ENCODE measurements at places on chromosomes 2 and 18.

- DNase-seq = no peak
These were observed 99.8 kb downstream of the PDE11A start for GRCh38 chr2:177972782-177973181.

- no peak for DNase-seq
These were observed 7.5 kb downstream of the SGPP2 start for GRCh38 chr2:222431869-222432268.

- DNase-seq = no peak
These were observed 143.0 kb downstream of the RAD51AP2 start for GRCh38 chr2:17375262-17375661.

DNA sequence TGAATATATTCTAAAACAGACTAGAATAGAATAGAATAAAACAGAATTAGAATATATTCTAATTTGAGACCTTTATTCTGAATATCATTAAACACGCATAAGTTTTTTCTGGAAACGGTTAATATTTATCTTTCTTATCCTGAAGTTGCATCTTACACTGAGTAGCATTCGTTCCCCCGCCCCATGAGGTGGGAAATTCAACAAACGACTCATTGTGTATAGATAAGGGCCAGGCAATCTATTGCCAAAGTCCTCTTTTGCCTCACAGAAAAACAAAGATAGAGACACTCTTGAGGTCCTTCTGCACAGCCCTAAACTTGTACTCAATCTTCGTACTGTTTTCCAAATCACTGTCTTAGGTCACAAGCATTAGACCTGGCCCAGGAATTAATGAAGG lies 98.1 kb downstream of the COL6A3 start:
- DNase-seq = no peak

DNA sequence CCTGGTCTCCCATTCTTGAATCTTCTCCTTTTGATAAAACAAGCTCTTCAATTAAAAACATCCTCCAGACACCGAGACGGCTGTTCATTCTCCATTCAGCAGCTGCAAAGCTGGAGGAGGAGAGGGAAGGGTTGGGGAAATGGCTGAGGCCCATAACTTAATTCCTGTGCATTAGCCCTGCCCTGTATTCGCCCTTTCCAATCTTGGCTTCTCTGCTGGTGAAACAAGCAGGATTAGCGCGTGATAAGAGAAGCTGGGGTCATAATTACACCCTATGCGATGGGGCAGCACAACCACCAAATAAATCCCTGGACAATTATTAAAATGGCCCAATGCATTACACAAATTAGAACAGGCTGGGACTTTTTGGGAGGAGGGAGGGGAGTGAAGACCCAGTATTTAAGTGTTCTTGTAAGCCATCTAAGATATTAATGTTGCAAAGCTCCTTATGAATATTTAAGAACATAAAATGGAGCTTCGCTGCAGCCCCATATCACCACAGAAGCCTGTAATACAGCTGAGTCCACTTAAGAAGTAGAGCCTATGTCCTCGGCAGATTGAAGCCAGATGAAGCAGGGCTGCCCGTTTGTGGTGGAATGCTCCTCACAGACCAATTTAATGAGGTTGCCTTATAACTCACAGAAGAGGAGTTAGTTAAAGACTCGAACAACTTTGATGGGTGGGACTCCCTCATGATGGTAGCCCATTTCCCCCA lies 176.6 kb upstream of the SKOR2 start:
- no peak for DNase-seq

- peak; percentile 84 for DNase-seq
These were observed 851 bp downstream of the FAM117B start for GRCh38 chr2:202635428-202636212.

Measured in activated CD8-positive, alpha-beta memory T cell treated with anti-CD3 and anti-CD28 coated beads for 1 hour (primary cell).